ENCODE measurements at places on chromosomes 7 and 10.

- no peak for DNase-seq
Measured at GRCh38 chr10:118995739-118996138, 33.8 kb upstream of the NANOS1 start.

- DNase-seq, result no peak
Measured at GRCh38 chr7:50650057-50650664, 85.0 kb upstream of the DDC start.

- no peak for DNase-seq
Measured at GRCh38 chr7:45718464-45719330, 144.5 kb downstream of the ADCY1 start.

DNA sequence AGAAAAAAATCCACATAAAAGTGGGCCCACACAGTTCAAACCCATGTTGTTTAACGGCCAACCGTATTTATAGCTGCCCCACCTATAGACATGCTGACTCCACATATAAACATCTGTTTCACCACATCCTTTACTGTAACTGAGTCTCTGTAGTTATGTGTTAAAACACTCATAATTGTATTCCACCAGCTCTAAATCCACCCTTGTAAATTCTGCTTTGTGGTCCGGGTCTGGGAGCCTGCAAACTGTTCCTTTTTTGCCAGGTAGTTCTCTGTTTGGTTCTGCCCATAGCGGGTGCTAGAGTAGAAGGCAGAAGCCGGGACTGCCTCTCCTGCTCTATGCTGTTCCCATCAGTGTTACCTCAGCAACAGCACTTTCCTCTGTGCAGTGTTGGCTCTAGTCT is 20.2 kb upstream of the FHIP2A start:
- peak; percentile 72 for DNase-seq

DNA sequence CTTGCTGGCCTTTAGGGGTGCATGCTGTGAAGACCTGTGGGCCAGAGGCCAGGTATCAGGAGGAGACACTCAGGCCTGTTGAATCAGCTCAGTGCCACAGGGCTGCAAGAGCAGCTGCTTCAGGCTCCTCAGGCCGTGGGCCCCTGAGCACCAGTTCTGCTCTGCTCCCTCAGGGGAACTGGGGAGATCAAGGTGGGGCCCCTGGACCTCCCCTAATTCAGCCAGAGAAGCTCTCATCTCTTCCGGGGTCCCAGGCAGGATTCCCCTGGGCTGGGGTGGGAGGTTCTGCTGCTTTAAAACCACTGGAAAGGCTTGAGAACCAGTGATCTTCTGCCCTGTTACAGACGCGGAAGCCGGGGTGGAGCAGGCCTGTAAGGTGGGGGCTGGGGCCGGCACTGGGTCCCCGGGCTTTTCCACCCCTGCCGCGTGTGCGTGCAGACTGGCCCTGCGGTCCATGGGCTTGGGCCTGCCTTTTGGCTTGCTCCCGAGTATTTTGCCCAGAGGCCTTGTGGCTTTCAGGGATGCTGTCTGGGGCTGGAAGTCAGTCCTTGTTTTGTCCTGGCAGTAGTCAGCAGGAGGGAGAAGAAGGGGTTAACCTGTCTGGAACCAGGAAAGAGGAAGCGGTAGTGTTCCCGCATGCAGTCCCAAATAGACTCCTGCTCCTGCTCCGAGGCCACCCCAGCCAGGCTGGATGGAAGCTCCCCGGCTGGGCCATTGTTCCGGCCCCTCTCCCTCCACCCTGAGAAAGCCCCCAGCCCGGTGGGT is 74.3 kb downstream of the LHPP start:
- DNase-seq, result no peak

GRCh38 chr10:453647-454046 is 235.8 kb downstream of the DIP2C start:
- DNase-seq, result no peak

- DNase-seq, result no peak
Measured at GRCh38 chr10:93404048-93404354, 78.1 kb downstream of the MYOF start.

GRCh38 chr10:80477813-80478212 is 23.7 kb downstream of the TSPAN14 start:
- no peak for DNase-seq

DNA sequence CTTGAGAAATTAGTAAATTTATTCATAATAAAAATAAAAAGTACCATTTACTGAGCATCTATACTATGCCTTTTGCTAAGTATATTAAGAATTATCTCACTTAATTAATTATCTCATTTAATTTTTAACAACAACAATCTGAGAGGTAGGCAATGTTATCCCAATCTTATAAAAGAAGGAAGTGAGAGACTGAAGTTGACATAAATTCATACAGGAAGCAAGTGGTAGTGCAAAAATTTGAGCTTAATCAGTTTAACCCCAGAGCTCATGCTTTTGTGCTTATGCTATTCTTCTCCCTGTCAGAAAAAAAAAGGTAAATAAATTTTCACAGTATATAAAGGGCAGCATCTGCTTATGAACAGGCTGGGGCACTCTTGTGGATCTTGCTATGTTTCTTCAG is 2.7 kb upstream of the LIPF start:
- DNase-seq, result no peak

GRCh38 chr10:24790599-24790998 is 66.9 kb upstream of the ARHGAP21 start:
- DNase-seq, result no peak

- peak; percentile 81 for DNase-seq
Measured at GRCh38 chr10:28411648-28412047, 108.8 kb upstream of the MPP7 start.

- DNase-seq, result no peak
Measured at GRCh38 chr7:72453471-72453870, 41.3 kb upstream of the CALN1 start.

- no peak for DNase-seq
Measured at GRCh38 chr7:135995748-135996147, 18.6 kb upstream of the MTPN start.

DNA sequence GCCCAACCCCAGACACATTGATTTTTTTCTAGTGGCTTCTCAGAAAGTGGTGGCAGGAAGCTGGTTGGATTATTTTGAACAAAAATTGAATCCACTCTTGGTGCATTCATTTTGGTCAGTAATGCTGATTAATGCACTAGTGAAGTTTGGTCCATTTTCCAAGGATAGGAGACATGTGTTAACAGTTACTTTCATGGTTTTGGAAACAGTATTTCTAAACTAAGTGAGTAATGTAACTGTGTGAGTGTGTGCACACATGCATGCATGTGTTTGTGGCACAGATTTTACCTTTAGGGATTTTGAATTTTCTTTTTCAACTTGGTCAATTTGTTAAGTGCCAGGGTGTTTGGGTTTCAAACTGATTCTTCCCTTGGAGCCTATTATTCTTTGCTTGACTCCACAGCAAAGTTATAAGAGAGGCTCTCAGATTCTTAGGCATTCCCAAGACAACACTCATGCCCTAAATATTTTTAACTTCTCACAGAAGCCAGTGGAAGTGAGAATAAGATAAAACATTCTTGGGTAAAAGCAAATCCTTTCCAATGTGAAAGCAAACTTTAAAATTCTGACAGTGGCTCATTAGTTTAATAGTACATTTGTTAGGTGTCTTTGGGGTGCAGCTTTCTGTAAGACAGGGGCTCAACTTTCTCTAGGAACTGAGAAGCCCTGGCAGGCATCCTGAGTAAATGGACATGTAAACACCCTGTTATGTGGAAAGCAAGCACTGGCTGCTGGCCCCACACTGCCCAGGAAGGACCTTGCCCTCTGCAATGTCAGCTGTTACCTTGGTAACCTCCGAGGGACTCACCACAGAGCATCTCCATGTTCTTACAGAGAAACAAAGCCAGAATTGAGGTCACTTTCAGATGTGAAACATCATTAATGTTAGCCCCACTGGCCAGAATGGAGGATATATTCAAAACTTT is 68.4 kb downstream of the ASAH2B start:
- DNase-seq, result no peak

- DNase-seq, result peak; percentile 46
Measured at GRCh38 chr7:149624006-149624405, 126.4 kb upstream of the ZNF746 start.

GRCh38 chr10:73407495-73407894 is 6.4 kb downstream of the ANXA7 start:
- no peak for DNase-seq

GRCh38 chr10:90180886-90181691 is 479.7 kb downstream of the KIF20B start:
- no peak for DNase-seq
